ENCODE measurements at places on chromosomes 7 and 10. TPM values are rescaled to one million over a fixed set of nuclear protein-coding genes. Genes with fewer than 3 reads are reported as not detected.

The PAPOLB gene
- not detected for total RNA-seq

The NAT16 gene
- total RNA-seq = not detected

The JCAD gene
- total RNA-seq = 107 TPM

The SFRP5 gene
- total RNA-seq = not detected

The LRIT1 gene
- total RNA-seq = not detected

The PPRC1 gene
- 31.5 TPM for total RNA-seq

The SYT15 gene
- not detected for total RNA-seq

The FBXL13 gene
- 0.39 TPM for total RNA-seq

The PRKCQ gene
- 1.9 TPM for total RNA-seq

The SLC16A12 gene
- 0.58 TPM for total RNA-seq

The HTRA1 gene
- total RNA-seq = 210 TPM

The SEMA3D gene
- 0.68 TPM for total RNA-seq

The SPDYE11 gene
- total RNA-seq = not detected

The UTF1 gene
- total RNA-seq = not detected

The GDF10 gene
- not detected for total RNA-seq

The FAM180A gene
- not detected for total RNA-seq

The EGR2 gene
- not detected for total RNA-seq

The FFAR4 gene
- not detected for total RNA-seq

The GATA3 gene
- 2.5 TPM for total RNA-seq

The GRM8 gene
- total RNA-seq = not detected

The BICC1 gene
- total RNA-seq = 22.9 TPM

The GPNMB gene
- total RNA-seq = 3.3 TPM

The PNLIPRP1 gene
- not detected for total RNA-seq

The CHAT gene
- total RNA-seq = not detected

The ITGA8 gene
- 2.1 TPM for total RNA-seq

The PODXL gene
- total RNA-seq = 350 TPM

The ABCC2 gene
- total RNA-seq = 0.70 TPM

The PRPS1L1 gene
- not detected for total RNA-seq

The GJD4 gene
- not detected for total RNA-seq

The EPHB6 gene
- total RNA-seq = 3.8 TPM

The TUBAL3 gene
- not detected for total RNA-seq

The SFTPA2 gene
- total RNA-seq = not detected

The COL1A2 gene
- 76.0 TPM for total RNA-seq

Measured in glomerular endothelial cell (primary cell).